ENCODE measurements at places on chromosomes 7 and 10.

GRCh38 chr7:77393261-77393660 is 22.9 kb downstream of the GSAP start:
- DNase-seq = peak; percentile 77

GRCh38 chr7:14886533-14886932 is 16.0 kb downstream of the DGKB start:
- DNase-seq = no peak

GRCh38 chr7:52775876-52776275 is 259.6 kb upstream of the POM121L12 start:
- no peak for DNase-seq

DNA sequence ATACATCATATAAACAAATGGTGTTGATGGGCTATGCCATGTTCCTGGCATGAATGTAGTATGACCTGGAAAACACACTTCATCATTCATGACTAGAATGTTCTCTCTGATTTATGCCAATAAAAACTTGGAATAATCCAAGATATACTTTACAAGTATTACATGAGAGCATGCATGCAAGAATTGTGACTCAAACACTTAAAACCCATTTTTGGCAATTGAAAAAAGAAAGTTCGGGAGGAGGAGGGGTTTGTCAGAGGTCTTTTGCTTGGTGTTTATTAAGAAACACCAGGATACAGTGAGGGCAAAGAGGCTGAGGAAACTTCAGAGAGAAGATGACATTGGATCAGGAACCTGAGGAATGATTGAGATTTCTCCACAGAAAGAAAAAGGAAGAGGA is 10.2 kb upstream of the CUL1 start:
- no peak for DNase-seq

GRCh38 chr10:113957013-113957412 is 86.7 kb upstream of the ADRB1 start:
- DNase-seq = no peak

GRCh38 chr10:29355411-29355991 is 66.6 kb downstream of the LYZL1 start:
- no peak for DNase-seq

GRCh38 chr10:22363305-22363704 is 18.0 kb downstream of the SPAG6 start:
- no peak for DNase-seq

DNA sequence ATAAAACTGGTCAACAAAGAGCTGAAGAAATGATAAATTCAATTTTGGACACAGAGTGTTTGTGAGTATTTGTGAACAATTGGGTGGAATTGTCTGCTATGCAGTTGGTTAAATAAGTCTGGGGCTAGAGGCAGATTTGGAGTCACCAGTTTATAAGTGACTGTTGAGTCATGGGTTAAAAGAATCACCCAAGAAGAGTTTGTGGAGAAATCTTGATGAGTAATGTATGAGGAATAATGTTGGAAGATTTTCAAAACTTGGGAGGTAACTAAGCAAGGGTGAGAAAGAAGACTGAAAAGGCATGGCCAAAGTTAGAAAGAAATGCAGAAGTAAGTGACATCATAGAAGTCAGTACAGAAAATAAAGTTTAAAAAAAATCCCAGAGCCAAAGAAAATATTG is 750.7 kb downstream of the MAGI2 start:
- DNase-seq = no peak

- peak; percentile 61 for DNase-seq
Measured at GRCh38 chr10:11396311-11396955, 215.0 kb downstream of the USP6NL start.

DNA sequence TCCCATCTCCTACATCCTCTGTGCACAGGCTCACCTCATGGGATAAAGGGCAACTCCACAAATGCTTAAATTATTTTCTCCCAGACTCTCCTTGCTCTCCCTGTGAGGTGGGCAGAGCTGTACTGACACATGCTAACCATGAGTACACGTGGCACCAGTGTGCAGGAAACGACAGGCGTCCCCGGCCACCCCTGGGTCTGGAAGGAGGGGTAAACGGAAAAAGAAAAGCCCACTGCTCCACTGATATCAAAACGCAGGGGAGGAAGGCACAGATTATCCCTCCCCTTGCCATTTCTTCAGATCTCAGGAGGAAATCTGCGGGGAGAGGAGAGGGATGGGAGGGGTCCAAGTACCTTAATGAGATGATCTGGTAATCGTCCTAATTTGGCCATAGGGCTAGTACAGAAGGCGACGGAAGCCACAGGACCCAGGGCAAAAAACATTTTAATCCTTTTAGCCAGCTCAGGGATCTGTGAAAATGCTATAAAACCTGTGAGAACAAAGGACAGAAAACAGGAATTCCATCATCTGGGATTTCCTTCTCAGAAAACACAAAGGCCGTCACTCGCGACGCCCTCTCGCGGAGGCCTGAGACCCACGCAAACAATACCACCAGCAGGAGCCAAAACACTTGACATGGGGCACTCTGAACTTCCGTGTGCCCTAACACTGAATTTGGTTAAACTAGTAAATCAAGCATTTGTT is 17.8 kb upstream of the CH25H start:
- no peak for DNase-seq

- no peak for DNase-seq
Measured at GRCh38 chr7:36430881-36431280, 41.2 kb downstream of the ANLN start.

GRCh38 chr7:77293046-77293445 is 93.4 kb upstream of the FGL2 start:
- DNase-seq = no peak

DNA sequence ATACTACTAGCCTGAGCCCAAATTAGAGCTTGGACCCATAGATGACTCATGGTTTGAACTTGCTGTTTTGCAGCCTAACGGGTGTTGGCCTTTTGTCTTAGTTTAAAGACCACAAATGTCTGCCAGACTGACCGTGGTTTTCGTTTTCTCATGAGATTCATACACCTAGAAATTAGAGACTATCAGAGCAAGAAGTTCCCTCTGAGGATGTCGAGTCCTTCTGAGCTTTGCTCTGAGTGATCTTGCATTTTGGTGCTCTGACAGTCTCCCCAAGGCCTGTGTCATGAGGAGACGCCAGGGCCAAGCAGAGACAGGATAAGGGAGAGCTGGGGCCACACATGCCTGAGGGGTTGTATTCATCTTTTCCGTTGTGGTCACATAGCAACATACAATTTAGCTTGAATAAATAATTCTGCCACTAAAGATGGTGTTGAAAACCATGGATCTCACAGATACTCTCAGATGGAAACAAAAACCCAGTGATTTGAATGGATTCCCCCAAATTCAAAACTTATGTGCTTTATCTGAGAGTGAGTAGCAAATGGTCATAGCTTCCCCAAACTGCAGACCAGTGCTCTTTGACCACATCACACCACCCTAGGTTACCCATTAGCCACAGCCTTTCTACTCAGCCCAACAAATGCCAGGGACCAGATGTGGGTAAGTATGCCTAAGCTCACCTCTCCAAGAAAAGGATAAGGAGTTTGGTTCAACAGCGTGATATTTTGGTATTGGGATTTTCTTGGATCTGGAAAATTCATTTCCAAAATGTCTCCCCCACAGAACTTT is 762.0 kb upstream of the IGFBP3 start:
- DNase-seq = no peak

GRCh38 chr10:124092860-124093773 is at the start of gene CHST15:
TSS of gene CHST15 (minus strand) at chr10:124093598. CDS start at chr10:124046212, 47,386 bp downstream.
- DNase-seq = no peak

GRCh38 chr7:64876792-64877713 is 26.0 kb upstream of the ZNF273 start:
- peak; percentile 62 for DNase-seq

- DNase-seq = no peak
Measured at GRCh38 chr7:130667593-130668257, 823 bp downstream of the COPG2 start.

- DNase-seq = no peak
Measured at GRCh38 chr7:90229682-90230081, 15.3 kb upstream of the CFAP69 start.

- DNase-seq = no peak
Measured at GRCh38 chr10:71797533-71798307, 24.4 kb upstream of the VSIR start.

DNA sequence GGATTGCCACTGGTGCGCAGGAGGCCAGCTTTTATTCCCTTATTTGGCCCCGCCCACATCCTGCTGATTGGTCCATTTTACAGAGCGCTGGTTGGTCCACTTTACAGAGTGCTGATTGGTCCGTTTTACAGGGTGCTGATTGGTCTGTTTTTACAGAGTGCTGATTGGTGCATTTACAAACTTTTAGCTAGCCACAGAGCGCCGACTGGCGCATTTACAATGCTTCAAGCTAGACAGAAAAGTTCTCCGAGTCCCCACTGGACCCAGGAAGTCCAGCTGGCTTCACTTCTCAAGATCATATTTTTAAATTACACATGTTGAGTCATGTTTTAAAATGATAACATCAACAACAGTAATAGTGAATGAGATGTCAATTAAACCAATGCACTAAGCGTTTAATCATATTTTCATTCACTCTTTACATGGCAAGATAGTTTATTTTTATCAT is 128.3 kb downstream of the CUBN start:
- DNase-seq = no peak

DNA sequence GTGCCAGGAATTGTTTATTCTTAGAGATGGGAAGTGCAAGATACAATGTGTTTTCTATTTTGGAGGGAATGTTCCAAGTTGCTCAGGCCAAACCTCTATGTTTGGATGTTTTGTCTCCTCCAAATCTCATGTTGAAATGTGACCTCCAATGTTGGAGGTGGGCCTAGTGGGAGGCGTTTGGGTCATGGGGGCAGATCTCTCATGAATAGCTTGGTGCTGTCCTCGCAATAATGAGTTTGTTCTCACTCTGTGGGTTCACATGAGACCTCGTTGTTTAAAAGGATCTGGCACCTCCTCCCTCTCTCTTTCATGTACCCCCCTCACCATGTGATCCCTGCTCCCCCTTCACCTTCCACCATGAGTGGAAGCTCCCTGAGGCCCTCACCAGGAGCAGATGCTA is 8.3 kb upstream of the GDF10 start:
- DNase-seq = no peak

DNA sequence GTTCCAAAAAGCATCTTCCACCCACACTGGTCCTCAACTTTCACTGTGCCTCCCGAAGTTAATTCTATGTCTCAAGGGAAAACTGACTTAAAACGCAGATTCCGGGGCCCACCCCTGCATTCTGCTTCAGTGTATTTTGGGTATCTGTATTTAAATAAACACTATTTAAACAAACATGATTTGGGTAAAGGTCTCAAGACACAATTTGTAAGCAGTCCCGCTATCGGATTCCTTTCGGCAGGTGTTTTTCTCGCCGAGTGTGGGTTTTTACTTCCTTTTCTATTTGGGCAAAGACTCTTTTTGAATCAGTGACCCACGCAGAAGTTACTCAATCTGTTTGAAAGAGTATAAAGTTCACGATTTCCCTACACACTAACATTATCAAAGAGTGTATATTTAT is 1.2 kb downstream of the PDIA4 start:
- no peak for DNase-seq

- DNase-seq = no peak
Measured at GRCh38 chr10:36778651-36779050, 346.7 kb upstream of the ANKRD30A start.

- no peak for DNase-seq
Measured at GRCh38 chr7:86012971-86013370, 630.7 kb upstream of the GRM3 start.

- no peak for DNase-seq
Measured at GRCh38 chr10:79324032-79324695, 23.1 kb upstream of the PPIF start.

GRCh38 chr7:25788371-25788770 is 363.6 kb upstream of the NFE2L3 start:
- DNase-seq = no peak

- no peak for DNase-seq
Measured at GRCh38 chr7:3989723-3990122, 688.7 kb downstream of the SDK1 start.

- no peak for DNase-seq
Measured at GRCh38 chr10:35011771-35012191, 78.4 kb downstream of the CUL2 start.

GRCh38 chr10:5594271-5595049 is 69.7 kb downstream of the CALML3 start:
- peak; percentile 54 for DNase-seq
